ENCODE measurements at places on chromosomes 4 and X.

GRCh38 chrX:136828830-136829229, 48.1 kb upstream of the ARHGEF6 start:
- DNase-seq = no peak

DNA sequence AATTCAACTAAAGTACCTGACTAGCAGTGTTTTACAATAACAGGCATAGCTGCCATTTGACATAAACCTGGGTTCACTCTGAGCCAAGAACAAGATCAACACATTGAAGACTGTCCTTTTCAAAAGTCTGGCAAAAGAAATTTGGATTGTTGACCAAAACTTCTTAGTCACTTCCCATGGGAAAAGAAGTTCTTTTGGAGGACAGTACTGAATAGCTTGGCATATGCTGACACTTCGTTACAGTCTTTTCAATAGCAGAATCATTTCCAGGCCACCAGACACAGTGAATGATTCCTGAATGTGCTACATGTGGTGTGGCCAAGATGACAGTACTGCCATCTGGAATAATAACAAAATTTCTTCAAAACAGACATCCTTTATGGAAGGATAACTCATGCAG, 560.3 kb downstream of the GRID2 start:
- no peak for DNase-seq

DNA sequence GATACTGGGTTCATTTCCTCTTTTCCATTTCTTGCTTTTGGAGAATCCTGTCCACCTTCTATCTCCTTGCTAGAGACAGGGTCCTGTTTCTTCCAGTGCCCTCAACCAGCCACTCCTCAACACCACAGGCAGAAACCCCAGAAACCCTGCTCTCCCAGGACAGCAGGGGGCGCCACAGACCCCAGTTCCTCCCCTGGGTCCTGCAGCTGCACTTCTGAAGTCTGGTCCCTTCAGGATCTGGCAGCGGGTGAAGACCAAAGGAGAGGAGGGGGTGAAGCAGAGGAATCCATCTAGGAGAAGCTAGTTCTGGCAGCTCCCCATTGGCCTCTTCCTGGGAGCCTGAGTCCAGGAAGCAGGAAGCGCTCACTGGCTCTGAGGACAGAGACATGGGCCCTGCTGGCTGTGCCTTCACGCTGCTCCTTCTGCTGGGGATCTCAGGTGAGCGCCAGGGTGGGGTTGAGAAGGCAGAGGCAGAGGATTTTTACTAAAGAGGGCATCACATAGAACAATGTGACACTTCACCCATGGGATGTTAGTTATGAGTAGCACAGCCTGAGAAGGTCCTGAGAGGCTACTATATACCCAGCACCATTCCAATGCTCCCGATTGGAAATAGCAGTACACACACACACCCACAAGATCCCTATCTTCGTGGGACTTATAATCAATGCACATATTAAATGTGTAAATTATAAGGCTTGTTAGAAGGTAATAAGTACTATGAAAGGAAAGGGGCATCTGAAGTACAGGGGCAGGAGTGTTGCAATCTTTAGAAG, at the start of gene PRSS48:
Gene PRSS48 (plus strand): TSS at position 375 of the 776 bp plus-strand sequence. CDS start 12 bp downstream, at position 387.
- DNase-seq = peak; percentile 70

- DNase-seq = no peak
Measured at GRCh38 chr4:107492566-107492965, 227.5 kb downstream of the PAPSS1 start.

DNA sequence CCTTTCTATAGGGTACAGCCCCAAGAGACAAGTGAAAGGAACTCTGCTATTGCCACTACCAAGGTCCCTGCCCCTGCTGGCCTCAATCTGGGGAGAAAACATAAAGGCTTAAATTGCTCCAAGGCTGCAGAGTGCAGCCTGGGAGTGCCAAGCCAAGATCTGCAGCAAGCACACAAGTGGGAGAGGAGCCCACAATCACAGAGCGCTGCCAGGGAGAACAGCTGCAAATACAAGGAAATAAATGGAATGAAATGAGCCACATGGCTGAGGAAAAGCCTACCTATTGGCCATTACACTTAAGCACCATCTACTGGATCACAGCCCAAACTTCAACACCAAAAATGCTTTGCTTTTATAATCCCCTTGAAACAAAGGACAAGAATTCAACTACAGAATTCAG, 582.4 kb downstream of the FAM133A start:
- DNase-seq = no peak
